ENCODE measurements at places on chromosomes 16 and 17.

DNA sequence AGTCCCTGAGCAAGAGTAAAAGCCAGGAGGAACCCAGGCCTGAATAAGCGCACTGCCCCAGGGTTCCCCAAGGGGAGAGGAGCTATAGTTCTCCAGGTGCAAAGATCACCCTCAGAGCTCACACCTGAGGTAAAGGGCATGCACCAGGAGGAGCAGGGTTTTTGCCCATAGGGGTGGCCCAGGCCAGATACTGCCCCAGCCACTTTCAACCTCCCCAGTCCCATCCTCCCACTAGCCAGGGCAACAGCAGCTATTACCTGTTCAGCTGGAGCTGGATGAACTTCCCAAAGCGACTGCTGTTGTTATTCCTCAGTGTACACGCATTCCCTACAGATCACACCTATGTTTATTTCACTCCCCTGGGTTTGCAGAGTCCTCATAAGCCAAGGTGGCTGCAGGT lies 19.8 kb downstream of the MYO19 start:
- no peak for DNase-seq

GRCh38 chr17:50647187-50647586 lies 12.5 kb downstream of the ABCC3 start:
- no peak for DNase-seq

DNA sequence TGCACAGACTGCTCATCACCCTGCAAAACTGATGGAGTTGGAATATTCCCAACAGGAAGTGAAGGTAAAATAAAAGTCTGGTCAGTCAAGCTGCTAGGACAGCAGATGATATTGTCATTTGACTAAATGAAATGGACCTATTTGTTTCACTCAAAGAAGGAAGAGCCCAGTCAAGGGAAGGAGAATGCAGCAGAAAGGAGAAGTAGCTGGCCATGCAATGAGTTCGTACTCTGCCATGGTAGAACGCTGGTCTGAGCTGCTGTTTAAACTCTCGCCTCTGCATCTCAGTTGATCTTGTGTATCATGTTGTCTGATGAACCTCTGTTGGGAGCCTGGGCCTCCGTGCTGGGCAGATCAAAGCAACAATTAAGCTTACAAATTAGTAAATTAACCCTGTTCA lies 15.6 kb upstream of the YPEL2 start:
- no peak for DNase-seq

GRCh38 chr17:51683291-51683690 lies 422.9 kb downstream of the UTP18 start:
- DNase-seq: no peak

DNA sequence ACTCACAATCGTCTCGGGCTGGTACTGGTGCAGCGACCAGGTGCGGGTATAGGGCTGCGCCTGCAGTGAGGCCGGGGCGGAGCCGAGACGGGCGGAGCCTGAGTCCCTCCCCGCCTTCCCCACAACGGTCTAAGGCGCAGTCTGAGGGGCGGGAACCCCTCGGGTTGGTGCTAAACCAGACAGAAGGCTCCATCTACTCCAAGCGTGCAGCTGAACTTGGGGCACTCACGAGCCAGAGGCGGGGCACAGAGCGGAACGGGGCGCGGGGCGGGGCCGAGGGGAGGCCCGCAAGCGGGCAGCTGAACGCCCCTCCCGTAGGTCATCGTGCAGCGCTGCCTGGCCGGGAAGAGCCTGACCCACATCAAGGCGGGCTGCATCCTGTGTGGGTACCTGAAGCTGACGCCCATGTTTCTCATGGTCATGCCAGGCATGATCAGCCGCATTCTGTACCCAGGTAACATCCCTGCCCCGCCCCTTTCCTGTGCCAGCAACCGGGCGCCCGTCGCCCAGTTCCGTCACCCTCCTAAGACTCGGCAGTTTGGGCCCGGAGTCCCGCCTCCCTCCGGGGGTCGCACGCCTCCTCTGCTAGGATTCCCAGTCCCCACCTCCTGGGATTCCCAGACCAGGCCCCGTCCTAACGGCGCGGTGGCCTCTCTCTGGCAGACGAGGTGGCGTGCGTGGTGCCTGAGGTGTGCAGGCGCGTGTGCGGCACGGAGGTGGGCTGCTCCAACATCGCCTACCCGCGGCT lies 5.0 kb downstream of the SLC5A2 start:
- DNase-seq: no peak

DNA sequence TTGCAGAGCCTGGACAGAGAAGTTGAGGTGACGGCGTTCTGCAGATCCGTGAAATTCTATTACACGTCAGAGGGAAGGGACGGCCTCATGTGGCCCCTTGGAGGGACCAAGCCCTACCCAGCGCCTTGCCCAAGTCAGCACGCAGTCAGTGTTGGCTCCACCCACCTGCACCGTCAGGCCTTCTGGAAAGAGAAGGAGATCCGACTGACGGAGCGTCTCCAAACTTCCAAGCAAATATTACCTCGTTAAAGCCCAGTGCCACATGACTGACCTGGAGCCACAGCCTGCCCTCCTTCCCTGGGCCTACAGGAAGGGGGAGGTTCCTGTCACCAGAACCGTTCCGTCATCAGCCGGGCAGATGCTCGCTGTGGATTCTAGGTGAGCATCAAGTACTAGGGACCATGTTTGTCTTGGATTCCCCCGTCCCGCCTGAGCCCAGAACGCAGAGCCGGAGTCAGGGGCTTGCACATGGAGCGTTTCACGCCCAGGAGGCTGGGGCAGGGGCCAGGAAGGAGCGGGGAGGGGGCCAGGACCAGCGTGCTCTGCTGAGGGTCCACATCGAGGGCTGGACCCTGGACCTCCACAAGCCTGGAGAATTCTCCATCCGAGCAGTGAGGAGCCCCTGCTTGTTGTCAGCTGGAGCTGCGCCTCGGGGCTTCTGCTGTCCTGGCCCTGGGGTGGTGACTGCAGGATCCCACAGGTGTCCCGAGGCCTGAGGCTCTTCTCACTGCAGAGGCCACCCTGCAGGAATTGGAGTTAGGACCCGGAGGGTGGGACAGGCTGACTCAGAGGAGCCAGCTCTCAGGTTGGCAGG lies 22.6 kb upstream of the METRNL start:
- no peak for DNase-seq

GRCh38 chr17:14317383-14317782 lies 16.5 kb downstream of the HS3ST3B1 start:
- DNase-seq: no peak

DNA sequence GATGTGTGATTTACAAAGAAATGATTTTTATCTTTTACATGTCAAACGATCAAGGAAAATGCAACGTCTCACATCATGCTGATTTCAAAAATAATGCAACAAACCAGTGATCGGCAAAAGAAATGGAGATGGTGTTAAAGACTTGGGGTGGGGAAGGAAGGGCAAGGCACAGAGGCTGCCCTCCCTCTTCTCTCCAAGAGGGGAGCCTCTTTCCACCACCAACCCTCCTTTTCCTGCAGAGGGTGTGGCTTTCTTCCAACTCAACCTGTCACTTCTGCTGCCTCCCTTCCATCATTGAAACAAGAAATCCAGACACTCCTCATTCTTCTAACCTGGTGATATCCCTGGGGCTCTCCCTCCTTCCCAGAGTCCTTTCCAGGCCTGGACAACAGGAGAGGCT lies 320.8 kb downstream of the SLC39A11 start:
- DNase-seq: no peak

DNA sequence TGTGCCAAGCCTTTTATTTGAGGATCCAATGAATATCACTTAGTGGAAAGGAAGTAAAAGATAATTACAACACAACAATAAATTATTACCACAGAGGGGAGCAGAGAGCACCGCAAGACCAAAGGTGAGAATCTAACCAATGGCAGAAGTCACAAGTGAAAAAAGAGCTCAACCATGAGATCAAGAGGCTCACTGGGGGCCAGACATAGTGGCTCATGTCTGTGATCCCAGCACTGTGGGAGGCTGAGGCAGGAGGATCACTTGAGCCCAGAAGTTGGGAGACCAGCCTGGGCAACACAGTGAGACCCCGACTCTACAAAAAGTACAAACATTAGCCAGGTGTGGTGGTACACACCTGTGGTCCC lies 17.7 kb downstream of the ANKRD11 start:
- no peak for DNase-seq

DNA sequence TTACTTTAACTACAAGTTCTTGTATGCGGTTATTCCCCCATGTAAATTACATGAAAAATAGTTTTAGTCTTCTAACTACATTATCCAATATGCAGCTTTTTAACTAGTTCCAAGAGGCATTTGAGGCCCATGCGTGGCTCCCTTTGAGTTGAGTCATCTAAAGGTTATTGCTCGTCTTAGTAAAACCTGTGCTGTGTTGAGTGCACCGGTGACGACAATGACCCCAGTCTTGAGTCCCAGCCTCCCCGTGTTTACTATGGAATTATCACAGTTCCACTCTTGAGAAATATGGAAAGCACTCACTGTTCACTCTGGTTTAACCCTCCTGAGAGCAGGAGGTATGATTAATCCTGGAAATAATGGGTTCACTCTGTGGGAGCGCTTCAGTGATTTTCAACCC lies 119.2 kb downstream of the PITPNC1 start:
- DNase-seq: peak; percentile 38

GRCh38 chr16:84782846-84783245 lies 36.9 kb upstream of the CRISPLD2 start:
- DNase-seq: peak; percentile 37

- no peak for DNase-seq
Observed at GRCh38 chr17:78644931-78645351, 67.7 kb upstream of the DNAH17 start.

DNA sequence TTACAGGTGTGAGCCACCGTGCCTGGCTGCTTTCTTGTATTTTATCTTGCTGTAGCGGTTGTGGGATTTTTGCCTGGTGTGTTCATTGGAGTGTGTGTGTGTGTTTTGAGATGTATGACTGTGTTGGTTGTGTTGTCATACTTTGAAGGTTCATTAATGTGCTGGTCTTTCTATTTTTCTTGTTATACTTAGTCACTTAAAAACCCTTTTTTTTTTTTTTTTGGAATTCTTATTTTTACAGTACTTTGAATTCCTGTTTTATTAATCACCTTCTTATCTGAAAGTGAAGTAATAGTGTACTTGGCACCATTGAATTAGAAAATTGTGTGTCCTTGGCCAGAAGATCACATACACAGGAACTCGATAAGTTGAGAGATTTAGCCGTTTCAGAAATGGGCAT lies 30.2 kb downstream of the TENT4B start:
- DNase-seq: peak; percentile 44

DNA sequence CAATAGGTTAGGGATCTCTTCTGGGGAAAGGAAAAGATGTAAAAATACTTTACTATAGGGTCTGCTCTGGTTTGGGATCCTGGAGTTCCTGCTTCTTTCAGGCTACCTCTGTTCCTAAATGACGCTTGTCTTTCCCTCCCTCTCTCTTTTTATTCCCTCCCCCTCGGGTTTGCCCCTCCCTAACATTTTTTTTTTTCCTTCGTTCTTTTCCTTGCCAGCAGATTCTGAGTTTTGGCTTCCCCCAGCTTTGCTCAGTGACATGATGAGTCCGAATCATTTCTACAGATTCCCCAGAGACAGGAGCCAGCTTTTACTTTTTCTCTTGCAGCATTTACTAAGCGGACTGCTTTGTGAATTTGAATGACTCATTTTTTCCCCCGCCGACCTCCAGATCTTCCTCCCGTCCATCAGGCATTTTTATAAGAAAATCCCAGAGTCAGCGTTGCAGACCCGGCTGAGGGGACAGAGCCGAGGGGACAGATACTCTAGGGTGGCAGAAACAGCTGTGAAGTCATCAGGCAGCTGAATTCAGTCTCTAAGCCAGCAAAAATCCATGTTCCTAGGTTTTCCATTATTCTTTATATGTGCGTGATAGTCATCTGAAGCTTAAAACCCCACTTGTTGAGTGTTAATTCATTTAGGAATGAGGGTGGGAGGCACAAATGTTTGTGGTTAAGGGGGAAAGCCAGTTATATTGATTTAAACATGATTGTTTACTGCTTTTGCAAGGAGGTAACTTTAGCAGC lies at the start of gene TMEM100:
TMEM100 (minus strand) TSS at position 123 of the 746 bp plus-strand sequence. CDS start 1,794 bp downstream, outside the sequence.
- peak; percentile 84 for DNase-seq

DNA sequence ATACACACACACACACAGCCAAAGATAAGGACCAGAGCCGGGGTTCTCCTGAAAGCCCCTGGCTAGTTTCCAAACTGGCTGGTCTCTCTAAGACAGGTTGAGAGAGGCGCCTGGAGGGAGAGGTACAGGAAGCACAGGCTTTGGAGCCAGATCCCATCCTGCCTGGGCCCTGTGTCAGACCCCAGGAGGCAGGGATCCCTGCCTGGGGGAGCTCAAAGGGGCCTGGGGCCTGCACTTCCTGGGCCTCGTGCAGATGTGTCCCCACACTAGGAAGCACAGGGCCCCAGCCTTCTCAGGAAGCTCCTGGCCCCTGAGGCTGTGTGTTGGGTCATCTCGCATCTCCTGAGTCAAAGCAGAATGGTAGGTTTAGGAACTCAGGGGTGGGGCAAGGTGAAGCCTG lies 16.0 kb downstream of the SLC5A10 start:
- no peak for DNase-seq

DNA sequence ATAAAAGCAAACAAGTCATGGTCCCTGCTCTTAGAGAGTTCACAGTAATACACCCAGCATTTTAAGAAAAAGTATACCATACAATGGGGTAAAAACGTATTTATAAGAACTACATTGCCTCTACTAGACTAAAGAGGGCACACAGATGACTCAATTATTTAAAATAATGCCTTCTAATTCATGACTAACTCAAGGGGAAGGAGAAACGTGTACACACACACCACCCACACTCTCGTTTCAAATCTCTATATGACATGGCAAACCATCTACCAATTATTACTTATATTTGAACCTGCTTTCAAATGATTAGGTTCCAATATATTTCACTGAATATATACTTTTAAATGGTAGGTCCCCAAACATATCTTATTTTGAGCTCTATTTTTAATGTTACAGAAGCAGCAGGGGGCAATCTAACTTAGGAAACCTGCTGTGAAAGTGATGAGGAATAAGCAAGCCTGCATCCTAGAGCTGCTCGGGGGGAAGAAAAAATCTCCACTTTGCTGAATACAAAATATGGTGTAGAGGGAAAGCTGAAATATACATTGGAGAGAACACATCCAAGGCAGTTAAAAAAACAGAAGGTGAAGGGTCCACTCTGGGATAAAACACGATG lies 232.4 kb upstream of the PSMD7 start:
- no peak for DNase-seq

GRCh38 chr16:81996664-81997509 lies 14.4 kb downstream of the SDR42E1 start:
- DNase-seq: peak; percentile 56

- DNase-seq: no peak
Observed at GRCh38 chr16:83887564-83887963, 11.4 kb upstream of the MLYCD start.

- DNase-seq: no peak
Observed at GRCh38 chr16:47885489-47885888, 270.3 kb downstream of the ABCC12 start.

GRCh38 chr16:48574766-48575165 lies 35.2 kb downstream of the N4BP1 start:
- no peak for DNase-seq

All from astrocyte of the spinal cord (primary cell).